ACHN (cell line): ENCODE measurements at places on chromosomes 1 and 21.

GRCh38 chr1:34231441-34231840 lies 54.7 kb downstream of the C1orf94 start:
- no peak for DNase-seq

DNA sequence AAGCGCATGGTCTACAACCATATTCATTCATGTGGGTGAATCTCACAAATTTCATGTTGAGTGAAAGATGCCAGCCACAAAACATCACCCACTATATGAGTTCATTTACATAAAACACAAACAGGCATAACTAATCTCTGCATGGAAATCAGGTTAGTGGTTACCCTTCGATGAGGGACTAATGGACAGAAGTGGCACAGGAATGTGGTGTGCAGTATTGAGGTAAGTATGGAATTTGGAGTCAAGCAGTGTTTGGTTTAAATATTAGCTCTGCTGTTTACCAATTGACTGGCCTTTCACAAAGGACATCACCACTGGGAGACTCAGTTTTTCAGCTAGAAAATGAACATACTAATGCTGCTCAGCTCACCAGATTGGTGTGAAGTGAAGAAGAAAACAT lies 24.2 kb downstream of the CCDC185 start:
- DNase-seq: peak; percentile 91

- no peak for DNase-seq
Observed at GRCh38 chr21:42619166-42619565, 34.3 kb upstream of the PDE9A start.

DNA sequence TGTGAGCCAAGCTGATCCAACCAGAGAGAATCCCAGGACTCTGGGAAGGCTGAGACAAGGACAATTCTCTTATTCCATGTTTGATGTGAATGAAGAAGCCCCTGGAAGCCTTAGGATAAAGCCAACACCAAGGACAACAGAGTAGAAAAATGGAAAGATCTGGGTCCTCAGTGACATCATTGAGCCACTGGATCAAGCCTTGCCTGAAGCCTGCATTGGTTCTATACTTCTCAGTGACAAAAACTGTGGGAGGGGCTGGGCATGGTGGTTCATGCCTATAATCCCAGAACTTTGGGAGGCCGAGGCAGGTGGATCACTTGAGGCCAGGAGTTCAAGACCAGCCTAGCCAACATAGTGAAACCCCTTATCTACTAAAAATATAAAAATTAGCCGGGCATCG lies 15.6 kb downstream of the ARHGEF19 start:
- DNase-seq: no peak

DNA sequence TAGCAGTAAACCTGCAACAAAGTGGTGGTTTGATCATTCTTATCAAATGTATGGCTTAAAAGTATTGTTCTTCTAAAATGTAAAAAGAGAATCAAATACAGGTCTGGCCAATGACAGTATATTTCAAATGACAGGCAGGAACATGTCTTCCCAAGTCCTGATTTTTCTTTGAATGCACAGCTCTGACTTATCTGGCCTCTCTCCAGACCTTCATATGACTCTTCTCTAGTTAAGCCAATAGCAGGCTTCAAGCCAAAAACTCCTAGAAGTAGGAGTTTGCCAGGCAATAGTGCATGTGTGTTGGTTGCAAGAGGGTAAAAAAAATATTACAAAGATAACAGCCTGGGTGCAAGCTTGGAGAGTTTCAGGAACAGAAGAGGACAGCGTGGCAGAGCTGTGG lies 345.5 kb downstream of the SMYD3 start:
- no peak for DNase-seq

DNA sequence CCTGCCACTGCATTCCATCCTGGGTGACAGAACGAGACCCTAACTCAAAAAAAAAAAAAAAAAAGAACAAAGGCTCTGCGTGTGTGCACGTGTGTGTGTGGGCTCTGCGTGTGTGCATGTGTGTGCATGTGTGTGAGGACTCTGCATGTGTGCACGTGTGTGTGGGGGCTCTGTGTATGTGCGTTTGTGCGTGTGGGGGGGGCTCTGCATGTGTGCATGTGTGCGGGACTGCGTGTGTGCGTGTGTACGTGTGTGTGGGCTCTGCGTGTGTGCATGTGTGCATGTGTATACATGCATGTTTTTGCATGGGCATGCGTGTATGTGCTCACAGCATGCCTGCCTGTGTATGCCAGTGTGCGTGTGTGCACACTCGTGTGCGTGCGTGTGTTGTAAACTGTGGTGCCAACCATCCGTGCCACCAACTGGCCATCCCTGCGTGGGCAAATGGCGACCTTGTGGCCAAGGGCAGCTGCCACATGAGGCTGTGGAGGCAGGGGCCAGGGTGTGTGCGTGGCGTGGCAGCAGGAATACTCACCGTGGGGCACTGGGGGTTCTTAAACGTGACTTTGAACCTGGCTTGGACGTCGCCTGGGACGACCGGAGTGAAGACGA lies 26.8 kb upstream of the TMEM52 start:
- no peak for DNase-seq

- no peak for DNase-seq
Observed at GRCh38 chr1:208528578-208529240, 284.5 kb upstream of the PLXNA2 start.

DNA sequence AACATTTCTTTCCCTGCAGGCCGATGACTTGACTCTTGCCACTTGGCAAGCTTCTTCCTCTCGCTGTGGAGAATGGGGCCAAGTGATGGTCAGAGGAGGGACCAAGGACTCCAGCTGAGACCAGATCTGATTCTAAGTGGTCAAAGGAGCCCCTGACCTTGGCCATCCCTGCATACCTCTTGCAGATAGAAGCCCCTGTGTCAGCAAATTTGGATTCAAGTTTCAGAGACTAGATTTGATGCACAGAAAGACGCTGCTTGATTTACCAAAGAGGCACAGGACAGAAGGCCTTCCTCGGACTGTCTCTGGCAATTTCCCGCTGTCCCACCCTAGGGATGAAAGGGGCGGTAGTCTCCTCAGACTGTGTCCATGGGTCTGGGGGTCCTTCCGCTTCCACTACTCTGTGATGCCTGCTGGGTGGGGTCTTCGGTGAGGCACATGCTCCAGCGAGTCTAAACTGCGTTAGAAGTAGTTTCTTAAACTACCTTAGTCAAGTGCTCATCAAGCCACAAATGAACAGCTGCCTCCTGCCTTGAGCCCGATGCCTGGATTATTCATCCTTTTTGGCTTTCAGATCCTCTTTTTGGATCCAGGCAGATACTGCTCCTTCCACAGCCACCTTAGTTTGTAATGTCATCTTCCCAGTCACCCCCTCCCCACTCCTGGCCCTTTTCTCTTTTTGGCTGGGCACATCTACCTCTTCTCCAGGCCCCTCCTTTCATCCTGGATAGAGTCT lies 31.8 kb upstream of the RBM15 start:
- DNase-seq: no peak

DNA sequence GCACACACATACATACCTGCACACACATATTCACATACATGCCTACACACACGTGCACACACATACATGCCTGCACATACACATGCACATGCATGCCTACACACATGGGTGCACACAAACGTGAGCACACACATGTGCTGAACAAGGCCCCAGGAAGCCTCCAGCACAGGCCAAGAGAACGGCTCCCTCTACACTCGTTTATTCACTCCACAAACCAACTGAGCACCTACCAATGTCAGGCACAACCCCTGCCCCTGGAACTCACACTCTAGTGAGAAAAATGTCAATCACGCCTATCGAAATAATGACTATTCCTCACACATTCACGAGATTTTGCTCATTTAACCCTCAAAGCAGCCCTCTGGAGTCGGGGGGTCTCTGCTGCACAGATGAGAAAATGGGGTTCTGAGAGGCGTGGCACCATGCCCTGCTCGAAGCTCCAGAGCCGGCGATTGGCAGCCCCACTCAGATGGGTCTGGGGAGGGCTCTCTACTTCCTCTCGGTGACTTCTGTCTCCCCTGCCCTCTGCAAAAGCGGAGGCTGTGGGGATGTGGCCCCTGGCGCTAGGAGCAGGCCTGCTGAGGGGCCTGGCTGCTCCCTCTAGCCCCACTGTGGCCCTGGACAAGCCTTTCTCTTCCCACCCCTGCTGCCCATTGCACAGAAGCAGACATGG lies 90.2 kb upstream of the RUNX3 start:
- DNase-seq: no peak

- no peak for DNase-seq
Observed at GRCh38 chr1:10211805-10212410, 1.5 kb downstream of the KIF1B start.

DNA sequence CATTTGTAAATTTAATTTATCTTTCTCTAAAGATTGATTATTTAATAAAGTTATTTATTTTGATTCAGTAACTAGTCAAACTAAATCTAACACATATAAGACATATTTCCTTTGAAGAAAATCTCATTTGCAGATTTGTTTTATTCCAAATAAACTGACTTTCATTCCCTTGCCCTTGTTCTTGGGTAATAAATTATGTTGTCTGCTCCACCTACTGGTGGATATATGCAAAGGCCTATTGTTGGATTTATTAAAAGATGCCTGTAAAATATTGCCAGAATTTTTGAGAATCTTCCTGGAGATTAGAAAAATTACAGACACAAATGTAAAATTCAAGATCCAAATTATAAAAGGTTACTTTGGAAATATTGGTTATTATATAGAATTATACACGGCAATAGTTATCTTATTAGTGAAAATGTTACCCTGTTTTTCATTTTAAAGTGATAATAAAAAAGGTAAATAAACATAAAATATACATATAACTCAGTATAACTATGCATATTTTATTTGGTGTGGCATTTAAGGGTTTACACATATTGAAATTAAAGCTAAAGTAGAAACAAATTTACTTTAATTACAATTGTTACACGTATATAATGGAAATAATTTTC lies 116.1 kb downstream of the SPATA17 start:
- peak; percentile 62 for DNase-seq

- DNase-seq: no peak
Observed at GRCh38 chr1:26542771-26543451, 13.3 kb downstream of the RPS6KA1 start.

- peak; percentile 87 for DNase-seq
Observed at GRCh38 chr1:37958690-37959089, 11.8 kb upstream of the INPP5B start.

DNA sequence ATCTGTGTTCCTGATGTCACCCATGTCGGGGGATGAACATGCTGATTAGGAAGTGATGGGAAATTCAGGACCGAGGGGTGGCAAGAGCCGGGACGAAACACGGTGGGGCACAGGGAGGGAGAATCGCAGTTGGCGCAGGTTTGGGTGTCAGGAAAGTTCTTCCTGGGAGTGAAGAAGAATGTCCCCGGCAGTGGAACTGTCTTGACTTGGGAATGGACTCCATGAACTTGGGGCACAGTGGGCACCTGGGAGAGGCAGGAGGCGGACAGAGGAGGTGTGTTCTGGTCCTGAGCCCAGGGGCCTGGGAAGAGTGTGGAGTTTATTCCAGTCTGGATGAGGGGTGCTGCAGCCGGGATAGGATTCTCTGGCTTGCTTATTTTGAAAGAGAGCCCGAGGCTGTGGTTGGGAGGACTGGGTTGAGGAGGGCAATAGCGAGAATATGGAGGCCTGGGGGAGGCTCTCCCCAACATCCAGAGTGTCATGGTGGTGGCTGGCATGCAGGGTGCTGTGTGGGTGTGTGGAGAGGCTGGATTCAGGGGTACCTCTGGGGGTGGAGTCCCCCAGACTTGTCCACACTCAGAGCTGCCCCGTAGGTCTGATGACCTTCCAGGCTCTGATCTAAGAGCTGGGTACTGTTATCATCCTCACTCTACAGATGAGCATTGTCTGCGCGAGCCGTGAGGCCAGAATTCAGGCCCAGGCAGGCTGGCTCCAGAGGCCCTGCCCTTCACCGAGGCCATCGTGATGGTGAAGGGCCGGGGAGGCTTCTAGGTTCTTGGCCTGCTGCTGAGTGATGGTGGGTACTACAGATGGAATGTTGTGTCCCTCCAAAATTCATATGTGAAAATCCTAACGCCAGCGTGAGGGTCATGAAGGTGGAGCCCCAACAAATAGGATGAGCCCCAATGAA lies 274.5 kb upstream of the C1orf174 start:
- DNase-seq: no peak

- no peak for DNase-seq
Observed at GRCh38 chr1:27634177-27634984, 604 bp downstream of the FGR start.

GRCh38 chr1:4718071-4718470 lies 63.7 kb downstream of the AJAP1 start:
- no peak for DNase-seq

- DNase-seq: peak; percentile 65
Observed at GRCh38 chr1:79323239-79324025, 316.9 kb upstream of the ADGRL4 start.

GRCh38 chr1:85019994-85020393 lies 23.1 kb upstream of the MCOLN2 start:
- no peak for DNase-seq

DNA sequence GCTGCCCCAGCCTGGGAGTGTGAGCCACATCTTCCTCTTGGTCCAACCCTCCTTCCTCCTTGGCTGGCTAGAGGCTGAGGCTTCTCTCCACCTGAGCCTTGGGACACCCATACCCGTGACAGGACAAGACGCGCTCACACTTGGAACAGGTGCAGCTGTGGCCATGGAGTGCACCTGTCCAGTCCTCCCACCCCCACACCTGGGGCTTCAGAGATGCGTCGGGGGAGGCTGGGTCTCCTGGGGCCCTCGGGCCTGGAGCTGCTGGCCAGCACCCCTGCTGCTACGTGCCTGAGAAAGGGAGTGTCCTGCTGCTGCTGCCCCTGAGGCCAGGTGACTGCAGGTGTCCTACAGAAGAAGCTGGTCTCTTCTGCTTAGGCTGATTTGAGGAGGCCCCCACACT lies 37.0 kb upstream of the TMEM52 start:
- DNase-seq: no peak
